Heart right ventricle (tissue), 16 donors: ENCODE measurements at places on chromosomes 1 and 21.
A peak's percentile ranks its signal among the peaks of the same experiment; 100 is the strongest.

DNA sequence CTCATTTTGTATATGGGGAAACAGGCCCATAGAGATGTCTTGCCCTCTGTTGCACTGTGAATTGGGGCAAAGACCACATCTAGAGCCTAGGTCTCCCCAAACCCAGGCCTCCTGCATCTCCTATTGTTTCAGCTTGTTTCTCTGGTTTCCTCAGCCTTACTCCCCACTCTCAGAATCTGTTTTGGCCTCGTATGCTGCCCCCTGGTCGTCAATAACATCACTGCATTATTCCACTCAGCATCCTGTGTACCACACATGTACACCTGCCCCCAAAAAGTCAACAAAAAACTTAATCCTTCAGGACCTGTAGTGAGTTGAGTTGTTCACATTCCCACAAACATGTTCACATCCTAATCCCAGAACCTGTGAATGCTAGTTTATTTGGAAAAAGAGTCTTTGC lies 184.8 kb downstream of the BRINP2 start:
- DNase-seq = no peak

GRCh38 chr1:6503884-6504602 lies 12.6 kb upstream of the PLEKHG5 start:
- no peak for DNase-seq

DNA sequence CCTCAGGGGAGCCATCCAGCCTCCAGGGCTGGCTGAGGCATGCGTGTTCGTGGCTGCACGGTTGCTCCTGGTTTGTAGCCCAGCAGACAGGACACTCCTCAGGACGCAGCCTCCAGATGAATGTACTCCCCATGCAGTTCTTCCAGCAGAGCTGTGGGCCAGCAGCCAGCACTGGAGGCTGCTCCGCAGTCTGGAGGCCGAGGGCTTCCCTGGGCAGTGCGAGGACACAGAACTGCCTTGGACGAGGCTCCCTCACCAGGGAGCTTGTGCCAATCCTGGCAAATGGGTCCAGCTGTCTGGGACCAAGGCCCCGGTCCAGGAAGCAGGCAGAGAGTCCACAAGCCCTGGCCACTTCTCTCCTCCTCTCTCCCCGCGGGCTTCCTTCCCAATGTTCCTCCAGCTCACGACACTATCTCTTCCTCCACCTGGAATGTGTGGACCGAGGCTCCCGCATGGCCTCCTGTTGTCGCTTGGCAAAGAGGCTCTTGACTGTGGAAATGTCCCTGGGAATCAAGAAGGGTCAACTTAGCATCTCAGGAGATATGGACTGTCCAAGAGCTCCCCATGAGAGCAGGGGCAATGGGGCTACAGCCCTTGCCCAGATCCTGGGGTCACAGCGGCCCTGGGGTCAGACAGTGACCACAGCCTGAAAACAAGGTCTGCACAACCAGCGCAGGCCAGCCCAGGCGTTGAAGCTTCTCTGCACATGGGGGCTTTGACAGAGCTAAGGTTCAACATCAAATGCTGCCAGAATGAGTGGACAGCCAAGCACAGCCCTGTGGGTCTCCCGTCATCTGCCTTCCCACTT lies 5.3 kb downstream of the EDN2 start:
- peak; percentile 74 for DNase-seq

GRCh38 chr1:184545601-184546000 lies 158.8 kb downstream of the C1orf21 start:
- DNase-seq = no peak
